Stimulated activated CD4-positive, alpha-beta T cell treated with anti-CD3 and anti-CD28 coated beads, Interleukin-12 subunit alpha, Interleukin-12 subunit beta, amount 100 ng/mL, for 48 hours (primary cell): ENCODE measurements at places on chromosomes 7 and 10.

DNA sequence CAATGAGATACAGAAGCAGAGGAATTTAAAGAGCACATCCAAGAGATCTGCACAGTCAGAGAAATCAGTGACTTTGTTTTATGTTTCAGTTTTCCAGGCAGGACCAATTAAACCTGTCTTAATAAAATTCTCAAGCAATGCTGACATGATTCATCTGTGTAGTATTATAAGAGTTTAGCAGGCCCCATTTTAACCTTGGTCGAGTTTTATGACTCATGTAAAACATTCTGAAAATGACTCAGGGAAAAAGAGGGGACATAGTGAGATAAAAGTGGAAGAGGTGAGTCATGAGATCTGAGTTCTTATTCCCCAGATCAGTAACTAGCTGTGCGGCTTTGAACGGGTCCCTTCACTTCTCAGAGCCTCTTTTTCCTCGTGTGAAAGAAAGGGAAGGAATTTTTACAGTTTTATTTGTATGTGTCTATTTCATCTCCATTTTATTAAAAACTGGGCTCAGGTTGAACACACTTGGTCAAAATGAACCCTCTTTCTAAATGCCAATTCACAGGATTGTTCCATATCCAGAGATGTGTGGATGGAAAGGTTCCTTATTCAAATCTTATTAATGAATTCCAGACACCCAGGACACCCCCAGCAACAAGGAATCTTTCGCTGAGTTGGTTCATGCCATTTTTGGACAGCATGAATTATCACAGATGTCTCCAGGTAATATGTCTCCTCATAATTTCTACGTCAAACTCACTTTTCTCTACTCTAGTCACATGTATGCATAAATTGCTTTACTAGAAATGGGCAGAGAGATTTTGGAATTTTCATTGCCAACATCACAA, 143.2 kb downstream of the JAZF1 start:
- DNase-seq, result no peak

GRCh38 chr10:95728526-95728925, 27.4 kb upstream of the ENTPD1 start:
- DNase-seq, result no peak

- no peak for DNase-seq
These were observed 3.9 kb upstream of the MBL2 start for GRCh38 chr10:52776471-52776903.

DNA sequence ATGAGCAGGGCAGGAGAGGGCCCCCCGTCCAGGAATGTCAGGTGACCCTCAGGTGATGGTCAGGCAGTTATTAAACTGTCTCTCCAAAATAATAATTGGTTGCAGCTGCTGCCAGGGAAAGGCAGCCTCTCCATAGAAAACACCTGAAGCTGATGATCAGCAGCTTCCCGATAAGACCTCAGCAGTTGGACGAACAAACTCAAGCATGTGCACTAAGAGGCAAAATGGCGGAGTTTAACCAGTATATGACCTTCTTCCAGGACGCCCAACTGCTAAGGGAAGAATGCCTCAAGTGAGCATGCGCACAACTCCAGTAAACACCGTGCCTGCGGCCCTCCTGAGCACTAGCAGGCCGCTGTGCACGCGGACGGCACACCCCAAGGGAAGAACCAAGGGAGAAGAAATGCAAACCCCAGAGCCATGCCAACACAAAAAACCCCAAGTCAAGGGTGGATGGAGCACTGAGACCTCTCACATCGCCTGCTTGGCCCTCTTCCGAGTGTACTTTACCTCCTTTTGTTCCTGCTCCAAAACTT, 38.9 kb upstream of the ADARB2 start:
- no peak for DNase-seq

- no peak for DNase-seq
These were observed 39.2 kb downstream of the SAMD8 start for GRCh38 chr10:75150656-75151055.

GRCh38 chr7:85890244-85890811, 703.5 kb upstream of the SEMA3D start:
- DNase-seq, result no peak

GRCh38 chr7:149620961-149621360, 123.4 kb upstream of the ZNF746 start:
- peak; percentile 45 for DNase-seq

DNA sequence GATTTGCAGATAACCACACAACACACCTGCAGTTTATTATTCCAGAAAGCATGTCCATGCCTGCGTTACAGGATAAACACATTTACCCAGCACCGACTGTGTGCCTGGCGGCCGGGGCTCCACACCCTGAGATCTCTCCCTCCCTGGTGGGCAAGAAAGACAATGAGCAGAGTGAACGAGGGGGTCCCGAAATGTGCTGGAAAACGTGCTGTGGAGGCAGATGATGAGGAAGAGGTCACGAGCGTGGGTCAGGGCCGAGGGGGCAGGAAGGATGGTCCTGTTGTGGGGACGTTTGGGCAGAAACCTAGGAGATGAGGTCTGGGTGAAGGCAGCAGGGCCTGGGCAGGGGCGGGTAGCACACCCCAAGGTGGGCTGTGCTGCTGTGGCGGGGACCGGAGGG, 86.9 kb downstream of the DYNC2I1 start:
- DNase-seq, result no peak

DNA sequence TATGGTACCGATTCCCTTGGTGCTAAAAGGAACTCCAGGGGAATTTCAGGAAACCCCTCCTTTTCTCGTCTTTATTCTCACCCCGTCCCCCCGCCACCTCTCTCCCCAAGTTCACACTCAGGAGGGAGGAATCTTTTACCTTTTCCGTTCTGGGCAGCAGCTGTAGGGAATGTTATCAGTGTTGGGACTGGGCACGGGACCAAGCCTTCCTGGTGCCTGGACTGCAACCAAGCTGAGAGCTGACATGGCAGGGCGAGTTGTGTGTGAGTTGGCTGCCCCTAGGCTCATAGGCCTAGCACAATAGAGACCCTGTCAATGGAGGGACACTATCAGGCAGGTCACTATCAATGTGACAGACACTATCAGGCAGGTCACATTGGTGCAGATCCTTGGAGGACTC, 121.4 kb downstream of the TCF7L2 start:
- no peak for DNase-seq

GRCh38 chr10:51567271-51567670, 132.1 kb downstream of the CSTF2T start:
- no peak for DNase-seq

DNA sequence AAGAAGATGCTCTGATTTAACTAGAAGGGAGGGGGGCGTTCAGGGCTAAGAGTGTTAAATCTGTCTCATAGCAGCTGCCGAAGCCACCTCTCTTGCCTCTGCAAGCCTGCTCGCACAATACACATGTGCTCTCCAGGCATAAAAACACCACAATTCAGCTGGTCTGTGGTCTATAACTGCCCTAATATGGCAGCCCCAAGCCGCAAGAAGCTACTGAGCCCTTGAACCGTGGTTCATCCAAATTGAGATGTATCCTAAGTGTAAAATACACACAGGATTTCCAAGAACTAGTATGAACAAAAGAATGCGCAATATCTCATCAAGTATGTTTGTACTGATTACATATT, 70.8 kb upstream of the FGFR2 start:
- no peak for DNase-seq

DNA sequence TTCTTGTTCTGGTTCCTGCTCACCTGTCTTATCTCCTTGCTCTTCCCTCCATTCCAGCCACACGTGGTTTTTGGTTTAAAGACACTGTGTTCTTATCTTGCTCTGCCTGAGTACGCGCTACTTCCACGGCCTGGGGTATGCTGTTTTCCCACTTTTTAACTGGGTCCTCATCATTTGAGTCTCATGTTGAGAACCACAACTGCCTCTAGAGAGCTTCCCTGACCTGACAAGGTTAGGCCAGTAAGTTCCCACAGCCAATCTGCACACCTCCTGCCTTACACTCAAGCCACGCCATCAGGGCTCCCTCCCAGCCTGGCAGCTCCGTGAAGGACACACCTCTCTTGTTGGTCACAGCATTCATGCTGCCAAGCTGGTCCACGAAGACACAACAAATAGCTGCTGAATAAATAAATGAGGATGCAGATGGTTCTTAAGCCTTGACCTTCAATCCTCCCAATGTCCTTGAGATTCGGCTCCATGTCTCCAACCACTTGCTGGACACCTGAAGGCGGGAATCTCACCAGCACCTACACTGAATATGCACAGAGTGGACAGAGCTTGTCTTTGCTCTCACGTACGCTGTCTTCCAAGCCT, 201.7 kb upstream of the KLF14 start:
- no peak for DNase-seq

GRCh38 chr10:124388476-124388822, 30.3 kb downstream of the OAT start:
- DNase-seq, result no peak

DNA sequence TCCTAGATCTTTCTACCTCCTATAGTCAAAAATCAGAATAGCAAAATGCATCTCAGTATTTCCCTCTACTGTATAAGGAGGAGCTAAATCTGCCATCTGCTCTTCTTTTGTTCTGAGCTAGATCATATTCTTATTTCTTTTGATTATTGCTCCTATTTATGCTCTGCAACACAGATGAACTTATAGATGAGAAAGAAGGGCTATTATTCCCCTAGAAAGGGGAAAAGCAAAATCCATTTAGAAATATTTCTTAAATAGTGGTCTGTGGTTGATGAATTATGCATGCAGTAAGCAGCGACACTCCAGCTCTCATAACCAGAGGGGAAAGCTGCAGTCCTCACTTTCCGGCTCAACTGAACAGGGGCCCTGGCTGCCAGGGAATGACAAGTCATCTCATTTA, 207.3 kb upstream of the SORCS1 start:
- DNase-seq, result no peak

GRCh38 chr7:86592185-86592584, 51.5 kb upstream of the GRM3 start:
- no peak for DNase-seq

DNA sequence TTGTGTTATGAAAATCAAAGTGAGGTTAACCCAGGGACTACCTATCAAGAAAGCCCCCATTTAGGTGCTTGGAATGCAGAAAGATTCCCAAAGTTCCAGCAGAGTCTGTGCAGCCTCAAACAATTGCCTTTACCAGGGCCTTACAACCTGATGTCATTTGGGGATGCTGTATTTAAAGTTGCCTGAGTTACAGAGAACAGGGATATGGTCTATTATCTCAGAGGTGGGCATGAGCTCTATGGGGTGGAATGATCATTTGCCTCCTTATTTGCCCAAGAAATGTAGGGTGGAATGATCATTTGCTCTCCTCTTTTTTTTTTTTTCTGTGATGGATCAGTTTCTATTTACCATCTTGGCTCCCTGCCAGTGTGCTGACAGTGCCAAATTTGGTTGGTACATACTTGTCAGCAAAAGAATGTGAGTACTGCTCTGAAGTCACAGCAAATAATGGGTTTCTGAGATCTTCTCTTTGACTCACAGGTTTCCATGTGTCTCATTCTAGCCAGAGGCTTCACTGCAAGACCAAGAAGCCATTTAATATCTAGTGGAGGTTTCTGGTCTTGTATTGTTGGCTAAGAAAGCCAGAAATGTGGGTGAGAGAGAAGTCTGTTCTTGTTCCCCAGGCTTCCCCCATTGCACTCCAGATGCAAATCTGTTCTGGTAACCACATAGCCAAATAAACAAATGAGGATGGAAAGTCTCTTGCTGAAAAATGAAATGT, 45.5 kb upstream of the ZNRF2 start:
- DNase-seq, result peak; percentile 31

- no peak for DNase-seq
These were observed 40.0 kb downstream of the SVOPL start for GRCh38 chr7:138661069-138661635.
